Stimulated activated CD8-positive, alpha-beta memory T cell treated with anti-CD3 and anti-CD28 coated beads, Interleukin-2, amount 100 ng/mL, for 1 hour (primary cell): ENCODE measurements at places on chromosomes 5 and 9.

GRCh38 chr5:665956-666711 is 27.0 kb downstream of the TPPP start:
- no peak for DNase-seq

DNA sequence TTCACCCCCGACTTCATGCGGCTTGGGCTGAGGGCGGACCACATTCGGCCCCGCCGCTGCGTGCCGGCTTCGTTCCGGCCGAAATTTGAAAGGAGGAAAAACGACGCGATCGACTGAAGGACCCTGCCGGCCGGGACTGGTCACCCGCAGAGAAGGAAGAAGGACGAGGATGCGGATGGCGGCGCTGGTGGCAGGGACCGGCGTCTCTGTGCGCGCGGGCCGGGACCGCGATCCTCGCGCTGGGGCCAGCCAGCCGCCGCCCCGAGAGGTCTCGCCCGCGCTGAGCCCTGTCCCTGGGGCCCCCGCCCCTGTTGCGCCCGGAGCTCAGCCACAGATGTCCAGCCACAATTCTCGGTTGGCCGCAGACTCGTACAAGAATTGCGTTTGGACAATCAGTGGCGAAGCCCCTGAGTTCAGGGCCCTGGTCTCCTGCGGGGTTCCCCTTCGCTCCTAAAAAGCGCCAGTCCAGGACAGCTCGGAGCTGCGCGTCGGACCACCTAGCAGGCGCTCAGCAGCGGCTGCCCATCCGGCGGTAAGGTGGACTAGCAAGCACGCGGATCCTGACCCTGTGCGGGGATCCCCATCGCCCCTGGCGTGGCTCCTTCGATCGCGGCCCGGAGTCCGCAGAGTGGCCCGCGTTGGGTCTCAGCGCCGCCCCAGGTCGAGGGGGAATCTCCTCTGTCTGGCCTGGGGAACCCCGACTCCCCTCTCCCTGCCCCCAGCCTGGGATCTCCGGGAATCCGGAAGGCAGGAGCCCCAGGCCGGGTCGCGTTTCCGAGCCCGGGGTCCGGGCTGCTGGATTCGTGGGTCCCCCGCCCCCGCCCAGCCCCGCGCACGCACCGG is 21.3 kb downstream of the URM1 start:
- DNase-seq, result no peak

- no peak for DNase-seq
These were observed 147.8 kb downstream of the OXCT1 start for GRCh38 chr5:41722359-41722950.

GRCh38 chr5:180603076-180603594 is 11.8 kb upstream of the SCGB3A1 start:
- no peak for DNase-seq

- no peak for DNase-seq
These were observed 5.8 kb downstream of the GLRX start for GRCh38 chr5:95816776-95817175.

DNA sequence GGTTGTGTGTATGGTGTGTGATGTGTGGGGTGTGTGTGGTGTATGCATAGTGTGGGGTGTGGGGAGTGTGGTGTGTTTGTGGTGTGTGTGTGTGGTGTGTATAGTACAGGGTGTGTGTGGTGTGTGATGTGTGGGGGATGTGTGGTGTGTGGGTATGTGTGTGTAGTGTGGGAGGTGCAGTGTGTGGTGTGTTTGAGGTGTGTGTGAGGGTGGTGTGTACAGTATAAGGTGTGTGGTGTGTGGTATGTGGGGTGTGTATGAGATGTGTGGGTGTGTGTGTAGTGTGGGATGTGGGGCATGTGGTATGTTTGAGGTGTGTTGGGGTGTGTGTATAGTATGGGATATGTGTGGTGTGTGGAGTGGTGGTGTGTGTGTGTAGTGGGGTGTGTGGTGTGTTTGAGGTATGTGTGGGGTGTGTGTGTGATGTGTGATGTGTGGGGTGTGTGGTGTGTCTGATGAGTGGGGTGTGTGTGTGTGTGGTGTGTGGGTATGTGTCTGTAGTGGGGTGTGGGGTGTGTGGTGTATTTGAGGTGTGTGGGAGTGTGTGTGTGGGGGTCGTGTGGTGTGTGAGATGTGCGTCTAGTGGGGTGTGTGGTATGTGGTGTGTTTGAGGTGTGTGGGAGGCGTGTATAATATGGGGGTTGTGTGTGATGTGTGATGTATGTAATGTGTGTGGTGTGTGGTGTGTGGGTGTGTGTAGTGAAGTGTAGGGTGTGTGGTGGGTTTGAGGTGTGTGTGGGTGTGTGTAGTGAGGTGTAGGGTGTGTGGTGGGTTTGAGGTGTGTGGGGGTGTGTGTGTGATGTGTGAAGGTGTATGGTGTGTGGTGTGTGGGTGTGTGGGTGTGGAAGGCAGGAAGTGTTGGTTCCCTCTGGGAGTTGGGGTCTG is 8.6 kb downstream of the ECSCR start:
- no peak for DNase-seq

DNA sequence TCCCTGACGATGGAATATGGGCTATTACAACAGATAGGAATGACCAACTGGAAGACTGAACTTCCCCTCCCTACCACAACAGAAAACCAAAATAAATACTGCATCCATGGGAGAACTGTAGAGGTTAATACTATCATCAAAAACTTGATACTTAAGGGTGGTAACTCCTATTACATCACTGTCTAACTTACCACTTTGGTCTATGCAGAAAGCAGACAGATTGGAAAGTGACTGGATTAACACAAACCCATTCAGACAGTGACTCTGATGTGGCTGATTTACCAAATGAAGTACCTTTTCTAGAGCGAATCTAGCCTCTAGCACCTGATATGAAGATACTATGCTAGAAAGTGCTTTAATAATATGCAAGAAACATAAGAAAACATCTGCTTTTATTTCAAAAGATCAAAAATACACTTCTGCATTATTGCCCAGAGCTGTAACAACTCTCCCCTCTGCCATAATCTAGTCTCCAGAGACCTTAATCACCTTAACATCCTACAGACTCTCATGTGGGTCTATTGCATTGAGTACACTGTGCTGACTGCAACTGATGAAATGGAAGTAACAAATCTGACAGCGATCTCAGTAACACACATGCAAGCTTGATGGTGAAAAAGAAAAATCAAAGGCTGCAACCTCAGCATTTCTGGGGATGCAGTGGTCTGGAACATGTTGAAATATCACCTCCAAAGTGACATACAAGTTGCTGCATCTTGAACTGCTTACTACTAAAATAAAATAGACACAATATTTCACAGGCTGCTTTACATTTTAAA is 62.7 kb downstream of the EPB41L4A start:
- DNase-seq, result no peak

DNA sequence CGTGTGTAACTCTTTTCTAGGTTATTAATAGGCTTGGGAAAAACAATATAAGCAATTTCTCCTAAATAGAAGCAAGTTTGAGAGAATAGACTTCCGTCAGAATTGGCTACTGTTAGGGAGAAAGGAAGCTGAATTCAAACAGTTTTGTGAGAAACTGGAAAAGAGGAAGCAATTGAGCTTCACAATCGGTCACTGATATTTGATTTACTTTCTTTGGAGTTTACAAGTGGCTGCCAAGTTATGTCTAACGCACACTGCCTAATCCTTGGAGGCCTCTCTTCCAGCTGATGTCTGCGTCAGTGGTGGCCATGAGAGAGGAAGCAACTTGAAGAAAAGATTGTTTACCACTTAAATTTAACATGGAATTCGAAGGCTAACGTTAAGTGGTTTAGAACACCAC is 319.5 kb downstream of the ADGRV1 start:
- DNase-seq, result no peak

DNA sequence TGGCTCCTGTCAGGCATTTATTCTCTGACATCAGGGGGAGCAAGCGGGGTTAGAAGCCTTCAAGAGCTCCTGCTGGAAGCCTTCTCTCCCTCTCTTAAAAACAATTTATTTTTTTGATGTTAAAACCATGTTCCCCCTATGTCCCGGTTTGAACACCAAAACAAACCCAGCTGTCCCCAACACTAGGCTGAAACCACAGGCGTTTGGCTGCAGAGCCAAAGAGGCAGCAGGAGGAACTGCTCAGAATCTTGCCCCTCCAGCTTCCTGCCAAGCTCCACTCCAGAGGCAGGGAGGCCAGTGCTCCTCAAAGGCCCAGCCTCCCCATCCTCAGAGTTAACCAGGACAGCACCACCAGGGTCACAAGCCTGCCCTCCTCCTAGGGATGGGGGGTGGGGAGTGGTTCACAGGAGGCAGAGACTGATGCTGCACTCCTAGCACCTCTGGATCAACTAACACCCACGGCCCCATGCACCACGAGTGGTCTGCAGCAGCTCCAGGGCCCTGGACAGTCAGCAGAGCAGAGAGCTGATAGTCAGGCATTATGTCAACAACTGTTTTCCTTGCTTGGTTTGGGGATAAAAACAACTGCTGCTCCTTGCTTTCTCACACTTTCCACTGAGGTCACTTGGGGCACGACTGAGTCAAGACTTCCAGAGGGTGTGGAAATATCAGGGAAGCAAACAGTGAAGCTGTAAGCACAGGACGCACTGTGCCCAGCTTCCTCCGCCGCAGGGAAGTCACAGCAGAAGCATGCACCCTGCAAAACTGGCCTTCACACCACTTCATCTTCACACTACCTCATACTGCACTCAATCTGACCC is 96.5 kb upstream of the ADRA1B start:
- no peak for DNase-seq

DNA sequence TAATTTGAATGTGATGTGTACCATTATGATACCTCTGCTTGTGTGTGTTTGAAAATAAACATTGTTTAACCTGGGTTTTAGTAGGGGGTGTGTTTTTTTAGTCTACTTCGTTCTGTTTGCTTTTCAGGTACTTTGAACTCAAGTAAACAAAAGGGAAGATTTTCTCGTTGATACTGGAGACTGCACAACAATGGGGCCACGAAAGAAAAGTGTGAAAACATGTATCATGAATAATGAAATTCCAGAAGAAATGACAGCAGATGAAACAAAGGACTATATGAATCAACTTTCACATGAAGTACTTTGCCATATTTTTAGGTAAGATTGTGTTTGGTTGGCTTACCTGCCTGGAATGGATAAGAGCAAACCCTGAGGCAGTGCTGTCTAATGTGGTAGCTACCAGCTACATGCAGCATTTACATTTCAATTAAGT is 10.8 kb downstream of the FBXO38 start:
- DNase-seq, result no peak

DNA sequence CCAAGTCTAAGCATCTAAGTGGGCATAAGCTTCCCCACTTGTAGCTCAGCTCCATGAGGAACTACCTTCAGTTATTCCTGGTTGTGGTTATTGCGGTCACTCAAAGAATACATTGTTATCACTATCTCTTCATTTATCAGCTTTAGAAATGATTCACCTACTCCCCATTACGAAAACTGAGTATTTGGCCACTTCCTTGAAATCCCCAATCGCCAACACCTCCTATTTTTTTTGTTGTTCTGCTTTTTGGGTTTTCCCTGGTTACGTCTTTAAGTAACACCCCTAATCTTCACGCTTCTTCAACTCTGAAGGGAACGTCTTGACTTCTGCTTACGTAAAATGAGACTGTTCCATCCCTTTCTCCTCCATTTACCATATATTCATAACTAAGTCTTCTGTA is 20.7 kb downstream of the MAPK9 start:
- DNase-seq, result no peak

- no peak for DNase-seq
These were observed 34.4 kb upstream of the ZNF622 start for GRCh38 chr5:16500024-16500423.

DNA sequence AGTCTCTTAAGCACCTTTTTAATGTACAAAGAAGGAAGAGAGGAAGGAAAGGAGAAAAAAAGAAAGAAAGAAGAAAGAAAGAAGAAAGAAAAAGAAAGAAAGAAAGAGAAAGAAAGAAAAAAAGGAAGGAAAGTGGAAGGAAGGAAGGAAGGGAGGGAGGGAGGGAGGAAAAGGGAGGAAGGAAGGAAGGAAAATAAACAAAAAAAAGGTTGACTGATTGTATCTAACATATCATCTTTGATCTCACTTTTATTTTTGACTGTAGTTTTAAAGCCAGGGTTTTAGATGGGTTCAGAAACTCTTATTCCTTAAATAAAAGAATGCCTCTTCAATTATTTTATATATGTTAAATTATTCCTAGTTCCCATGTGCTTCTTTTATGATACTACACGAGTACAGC is 794.5 kb downstream of the CDH12 start:
- no peak for DNase-seq

- DNase-seq, result no peak
These were observed 268.0 kb downstream of the ZSWIM6 start for GRCh38 chr5:61600123-61600444.

DNA sequence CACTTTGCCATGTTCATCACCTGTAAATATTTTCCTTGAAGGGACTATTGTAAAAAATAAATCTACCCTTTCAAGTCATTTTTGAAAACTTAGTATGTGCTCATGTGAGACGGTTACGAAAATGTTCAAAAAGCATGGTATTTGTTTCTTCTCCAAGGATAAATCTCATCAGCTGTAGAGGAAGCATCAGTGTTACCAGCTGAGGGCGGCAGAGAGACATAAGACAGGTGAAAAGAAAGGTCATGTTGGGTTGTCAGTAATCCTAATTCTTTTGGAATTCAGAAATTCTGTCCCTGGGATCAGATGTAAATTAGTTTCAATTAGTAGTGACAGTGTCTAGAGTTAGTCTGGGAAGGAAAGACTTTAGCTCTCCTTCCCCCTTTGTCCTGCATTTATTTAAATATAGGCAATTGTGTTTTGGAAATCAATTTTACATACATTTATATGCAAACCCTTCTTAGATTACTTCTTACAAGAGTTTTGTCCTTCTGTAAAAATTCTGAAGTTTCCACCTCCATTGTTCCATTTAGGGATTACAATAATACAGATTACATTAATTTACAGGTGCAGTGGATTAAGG is 791.9 kb upstream of the CDH6 start:
- no peak for DNase-seq

GRCh38 chr5:121273833-121274433 is 577.7 kb upstream of the FTMT start:
- DNase-seq, result no peak

DNA sequence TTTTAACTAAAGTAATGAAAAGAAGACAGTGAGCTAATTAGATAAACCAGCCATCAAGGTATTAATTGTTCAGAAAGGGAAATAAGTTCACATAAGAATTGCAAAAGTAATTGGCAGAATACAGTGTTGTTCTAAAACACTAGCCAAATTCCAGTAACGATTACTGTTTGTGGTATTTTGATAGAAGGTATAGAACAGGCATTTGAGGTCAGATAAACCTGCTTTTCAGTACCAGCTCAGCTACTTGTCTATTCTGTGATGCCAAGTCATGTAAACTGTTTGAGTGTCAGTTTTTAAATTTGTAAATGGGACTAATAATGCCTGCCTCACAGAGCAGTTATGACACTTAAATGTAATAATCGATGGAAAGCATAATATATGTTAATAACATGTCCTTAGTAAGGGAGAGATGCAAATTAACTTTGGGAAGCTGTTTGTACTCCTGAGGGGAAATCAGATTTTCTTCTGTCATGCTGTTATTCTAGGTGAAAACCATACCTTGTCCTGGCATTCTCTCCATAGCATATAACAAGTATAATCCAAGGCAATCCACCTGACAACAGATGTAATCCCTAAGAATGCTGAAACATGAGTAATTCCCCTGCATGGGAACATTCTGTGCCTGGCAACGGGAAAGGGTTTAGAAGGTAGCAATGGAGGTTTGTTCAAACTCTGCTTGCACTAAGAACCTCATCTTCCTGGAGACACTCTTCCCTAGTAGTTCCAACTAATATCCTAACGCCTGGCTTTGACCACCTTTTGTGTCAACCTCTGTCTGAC is 509.5 kb upstream of the PAPPA start:
- no peak for DNase-seq

- DNase-seq, result no peak
These were observed 11.0 kb upstream of the HAVCR1 start for GRCh38 chr5:157069949-157070348.
